T-helper 2 cell treated with Interferon-gamma antibody and Interleukin-4, amounts not matched to agents 5 μg/mL and 100 μg/mL, for 36 hours (primary cell): ENCODE measurements at places on chromosomes 16 and 17.
A peak's percentile ranks its signal among the peaks of the same experiment; 100 is the strongest.

DNA sequence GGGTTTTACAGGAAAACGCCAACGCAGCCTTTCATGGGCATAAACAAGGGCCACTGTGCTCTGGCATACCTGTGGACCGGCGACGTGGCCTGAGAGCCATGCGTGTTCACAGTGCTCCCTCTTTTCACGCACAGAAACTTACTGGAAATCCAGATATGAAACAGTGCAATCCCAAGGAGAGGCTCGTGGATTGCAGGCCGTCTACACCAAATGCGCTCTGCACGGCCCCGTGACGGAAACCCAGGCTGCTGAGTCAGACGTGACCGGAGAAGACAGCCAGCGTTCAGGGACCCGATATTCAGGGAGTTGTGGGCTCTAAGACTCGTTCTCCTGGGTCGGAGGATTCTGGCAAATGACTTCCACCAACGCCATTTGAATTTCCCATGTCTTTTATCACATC lies 129.2 kb downstream of the FOXL1 start:
- no peak for DNase-seq

GRCh38 chr16:56643080-56643778 lies 4.8 kb downstream of the MT1A start:
- peak; percentile 85 for DNase-seq

DNA sequence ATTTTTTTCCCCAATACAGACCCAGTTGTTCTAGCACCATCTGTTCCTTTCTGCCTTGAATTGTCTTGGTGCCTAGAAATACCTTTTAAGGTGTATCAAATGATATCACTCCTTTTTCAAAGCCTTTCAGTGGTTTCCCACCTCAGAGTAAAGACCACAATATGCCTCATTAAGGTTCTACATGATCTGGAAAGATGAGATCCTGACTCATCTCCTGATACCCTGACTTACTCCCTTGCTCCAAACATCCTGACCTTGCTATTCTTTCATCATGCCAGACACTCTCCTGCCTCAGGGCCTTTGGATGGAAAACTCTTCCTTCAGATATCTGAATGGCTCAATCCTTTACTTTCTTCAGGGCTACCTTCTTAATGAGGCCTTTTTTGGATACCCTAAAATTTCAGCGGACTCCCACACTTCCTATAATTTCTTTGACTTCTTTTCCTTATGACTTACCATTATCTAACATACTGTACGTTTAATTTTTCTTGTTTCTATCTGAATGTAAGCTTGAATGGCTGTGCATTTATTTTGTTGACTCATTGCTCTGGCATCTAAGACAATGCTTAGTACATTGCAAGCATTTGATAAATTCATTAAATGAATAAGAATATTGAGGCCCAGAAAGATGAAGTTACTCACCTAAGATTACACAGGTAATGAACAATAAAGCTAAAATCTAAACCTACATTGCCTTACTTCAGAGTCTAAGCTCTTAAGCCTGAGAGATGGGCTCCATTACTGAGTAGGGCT lies 19.2 kb downstream of the FLOT2 start:
- no peak for DNase-seq

DNA sequence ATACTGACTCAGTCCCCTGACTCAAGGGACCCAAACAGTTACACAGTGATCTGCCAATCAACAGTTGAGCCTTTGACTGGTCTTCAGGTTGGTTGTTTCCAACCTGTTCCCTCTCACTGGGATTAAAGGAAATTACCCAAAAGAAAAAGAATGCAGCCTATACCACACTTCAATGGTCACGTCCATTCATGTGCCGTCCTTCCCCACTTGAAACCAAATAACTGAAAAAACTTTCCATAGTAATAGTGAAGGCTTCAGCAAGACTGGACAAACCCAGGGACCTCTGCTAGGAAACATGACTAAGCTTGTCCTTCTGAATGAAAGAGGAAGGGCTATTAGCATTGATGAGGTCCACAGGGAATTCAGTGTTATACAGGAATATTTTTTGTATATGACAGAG lies 30.6 kb downstream of the MRPS23 start:
- no peak for DNase-seq

DNA sequence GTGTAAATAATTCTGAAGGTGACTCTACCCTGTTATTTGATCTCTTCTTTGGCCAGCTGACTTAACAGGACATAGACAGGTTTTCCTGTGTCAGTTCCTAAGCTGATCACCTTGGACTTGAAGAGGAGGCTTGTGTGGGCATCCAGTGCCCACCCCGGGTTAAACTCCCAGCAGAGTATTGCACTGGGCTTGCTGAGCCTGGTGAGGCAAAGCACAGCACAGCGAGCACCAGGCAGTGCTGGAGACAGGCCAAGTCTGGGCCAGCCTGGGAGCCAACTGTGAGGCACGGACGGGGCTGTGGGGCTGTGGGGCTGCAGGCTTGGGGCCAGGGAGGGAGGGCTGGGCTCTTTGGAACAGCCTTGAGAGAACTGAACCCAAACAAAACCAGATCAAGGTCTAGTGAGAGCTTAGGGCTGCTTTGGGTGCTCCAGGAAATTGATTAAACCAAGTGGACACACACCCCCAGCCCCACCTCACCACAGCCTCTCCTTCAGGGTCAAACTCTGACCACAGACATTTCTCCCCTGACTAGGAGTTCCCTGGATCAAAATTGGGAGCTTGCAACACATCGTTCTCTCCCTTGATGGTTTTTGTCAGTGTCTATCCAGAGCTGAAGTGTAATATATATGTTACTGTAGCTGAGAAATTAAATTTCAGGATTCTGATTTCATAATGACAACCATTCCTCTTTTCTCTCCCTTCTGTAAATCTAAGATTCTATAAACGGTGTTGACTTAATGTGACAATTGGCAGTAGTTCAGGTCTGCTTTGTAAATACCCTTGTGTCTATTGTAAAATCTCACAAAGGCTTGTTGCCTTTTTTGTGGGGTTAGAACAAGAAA lies 5.1 kb downstream of the STH start:
- no peak for DNase-seq

GRCh38 chr17:44122816-44123355 lies 555 bp downstream of the HDAC5 start:
- peak; percentile 7 for DNase-seq

GRCh38 chr16:25896411-25896810 lies 204.7 kb downstream of the HS3ST4 start:
- DNase-seq = no peak

- DNase-seq = no peak
These were observed 34.6 kb upstream of the SLC5A11 start for GRCh38 chr16:24810951-24811843.
